Peyer's patch (tissue), 4 donors: ENCODE measurements at places on chromosomes 5 and 9. TPM values are rescaled to one million over a fixed set of nuclear protein-coding genes. Genes with fewer than 3 reads are reported as not detected.

- H3K27ac ChIP-seq = no peak overlapping the region
- H3K4me1 ChIP-seq = no peaks in the 10 kb centered on the region
- no peaks in the 10 kb centered on the region for H3K36me3 ChIP-seq
- H3K27me3 ChIP-seq = no peaks in the 10 kb centered on the region
Measured at GRCh38 chr9:97706246-97706645, 9.1 kb upstream of the XPA start.

The PCDHGA1 gene
- total RNA-seq = not detected

GRCh38 chr5:112958093-112959088 is 18.2 kb upstream of the DCP2 start:
- no peak overlapping the region for H3K27ac ChIP-seq
- no peak for DNase-seq
- no peak overlapping the region for H3K4me3 ChIP-seq
- H3K36me3 ChIP-seq = no peaks in the 10 kb centered on the region
- H3K27me3 ChIP-seq = no peaks in the 10 kb centered on the region

DNA sequence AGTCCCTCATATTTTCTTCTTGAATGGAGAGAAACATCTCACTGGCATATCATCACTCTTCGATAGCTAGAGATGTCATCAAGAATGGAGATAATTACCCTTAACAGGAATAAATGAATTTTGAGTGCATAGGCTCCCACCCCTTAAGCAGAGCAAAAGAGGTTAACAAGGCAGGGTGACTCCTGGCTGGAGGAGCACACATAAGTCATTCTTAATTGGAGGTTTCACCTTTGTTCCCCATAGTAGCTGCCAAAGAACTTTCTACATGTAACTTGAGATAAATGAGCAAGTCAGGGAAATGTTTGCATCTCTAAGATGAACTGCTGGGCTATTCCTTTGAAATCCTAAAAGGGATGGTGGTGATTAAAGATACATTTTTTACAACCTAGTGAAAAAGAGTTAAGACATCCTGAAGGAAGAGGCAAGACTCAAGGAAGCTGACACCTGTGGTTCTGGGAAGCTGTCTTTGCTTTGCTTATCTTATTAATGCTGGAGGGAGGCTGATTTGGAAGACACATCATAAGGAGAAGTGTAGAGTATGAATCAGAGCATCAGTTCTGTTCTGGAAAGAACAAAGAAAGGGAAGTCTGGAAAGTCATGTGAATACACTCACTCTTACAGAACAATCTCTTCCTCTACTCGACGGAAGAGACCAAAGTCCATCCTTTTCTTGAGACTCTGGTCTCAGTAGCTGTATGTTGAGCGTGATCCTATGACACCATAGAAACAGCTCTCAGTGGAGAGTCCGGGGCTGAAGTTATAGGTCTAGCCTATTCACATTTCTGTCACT is 326.3 kb downstream of the OSTF1 start:
- H3K4me3 ChIP-seq = no peak overlapping the region
- no peaks in the 10 kb centered on the region for H3K4me1 ChIP-seq
- H3K27me3 ChIP-seq = no peaks in the 10 kb centered on the region
- no peak for DNase-seq

DNA sequence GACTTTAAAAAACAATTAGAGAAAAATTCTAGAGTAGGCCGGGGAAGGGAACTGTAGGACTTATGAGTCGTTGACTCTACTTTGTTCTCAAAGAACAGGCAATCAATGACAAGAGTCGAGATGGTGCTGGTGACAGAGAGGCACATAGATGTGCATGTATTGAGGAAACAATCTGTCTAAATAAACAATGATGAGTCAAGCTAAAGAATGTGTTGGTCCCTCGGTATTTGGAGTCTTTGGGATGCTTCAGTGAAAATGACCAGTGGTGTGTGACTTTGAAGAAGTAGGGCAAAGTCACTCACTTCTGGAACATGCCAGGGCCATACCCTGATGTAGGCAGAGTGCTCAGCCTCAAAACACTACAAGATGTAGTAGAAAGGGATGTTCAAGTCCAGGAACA is 288.1 kb upstream of the PANK3 start:
- H3K4me1 ChIP-seq = no peaks in the 10 kb centered on the region
- H3K27me3 ChIP-seq = no peaks in the 10 kb centered on the region
- no peak for DNase-seq
- no peak overlapping the region for H3K27ac ChIP-seq
- no peak overlapping the region for H3K4me3 ChIP-seq

- H3K4me1 ChIP-seq = no peaks in the 10 kb centered on the region
- DNase-seq = peak; percentile 80
- H3K27me3 ChIP-seq = no peaks in the 10 kb centered on the region
- H3K36me3 ChIP-seq = no peaks in the 10 kb centered on the region
Measured at GRCh38 chr5:7745882-7746610, 104.9 kb downstream of the CFAP90 start.

The GAPT gene
- total RNA-seq = not detected

The ACTBL2 gene
- not detected for total RNA-seq

The NMUR2 gene
- total RNA-seq = not detected

GRCh38 chr9:34600908-34601307 is 11.0 kb downstream of the RPP25L start:
- no peak overlapping the region for H3K27ac ChIP-seq
- H3K27me3 ChIP-seq = no peaks in the 10 kb centered on the region
- H3K36me3 ChIP-seq = no peaks in the 10 kb centered on the region
- H3K4me3 ChIP-seq = no peak overlapping the region
- DNase-seq = no peak
- no peaks in the 10 kb centered on the region for H3K4me1 ChIP-seq

DNA sequence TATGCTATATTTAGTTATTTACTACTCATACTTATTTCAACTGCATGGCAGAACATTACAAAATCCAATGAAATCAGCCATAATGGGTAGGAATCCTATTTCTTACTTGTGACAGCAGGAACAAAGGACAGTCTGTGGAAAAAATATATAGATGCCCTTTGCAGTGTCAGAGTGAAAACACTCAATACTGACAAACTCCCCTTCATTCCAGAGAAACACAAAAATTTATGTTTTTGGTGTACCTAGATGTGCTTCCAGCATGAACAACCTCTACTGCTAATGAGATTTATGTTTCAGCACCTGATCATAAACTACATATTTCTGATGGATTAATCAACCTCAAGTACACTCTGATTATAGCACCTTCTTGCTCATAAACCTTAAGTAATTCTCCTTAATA is 132.4 kb downstream of the CDH10 start:
- H3K36me3 ChIP-seq = no peaks in the 10 kb centered on the region
- no peak overlapping the region for H3K27ac ChIP-seq
- no peaks in the 10 kb centered on the region for H3K27me3 ChIP-seq
- no peak overlapping the region for H3K4me3 ChIP-seq
- DNase-seq = no peak

The C7 gene
- total RNA-seq = 287 TPM

DNA sequence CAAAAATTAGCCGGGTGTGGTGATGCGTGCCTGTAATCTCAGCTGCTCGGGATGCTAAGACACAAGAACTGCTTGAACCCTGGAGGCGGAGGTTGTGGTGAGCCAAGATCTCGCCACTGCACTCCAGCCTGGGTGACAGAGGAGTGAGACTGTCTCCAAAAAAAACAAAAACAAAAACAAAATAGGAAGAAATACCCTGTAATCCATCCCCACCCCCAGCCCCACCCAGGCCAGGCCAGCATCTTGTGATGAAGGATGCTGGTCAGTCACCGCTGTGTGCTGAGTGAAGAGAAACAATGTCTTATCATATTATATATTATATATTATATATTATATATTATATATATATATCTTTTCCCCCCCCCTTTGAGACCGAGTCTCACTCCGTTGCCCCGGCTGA is 15.4 kb upstream of the CCIN start:
- peaks cover 34% of the 10 kb centered on the region for H3K4me1 ChIP-seq
- H3K27ac ChIP-seq = no peak overlapping the region

- DNase-seq = no peak
- no peaks in the 10 kb centered on the region for H3K27me3 ChIP-seq
- H3K27ac ChIP-seq = no peak overlapping the region
- H3K4me3 ChIP-seq = no peak overlapping the region
- H3K4me1 ChIP-seq = no peaks in the 10 kb centered on the region
Measured at GRCh38 chr5:98468188-98468869, 305.1 kb upstream of the RGMB start.

- peaks cover 52% of the 10 kb centered on the region for H3K27me3 ChIP-seq
- H3K27ac ChIP-seq = no peak overlapping the region
- peak; percentile 33 for DNase-seq
- H3K4me3 ChIP-seq = no peak overlapping the region
Measured at GRCh38 chr5:3597167-3598007, 1.8 kb downstream of the IRX1 start.

The GABRA6 gene
- not detected for total RNA-seq

DNA sequence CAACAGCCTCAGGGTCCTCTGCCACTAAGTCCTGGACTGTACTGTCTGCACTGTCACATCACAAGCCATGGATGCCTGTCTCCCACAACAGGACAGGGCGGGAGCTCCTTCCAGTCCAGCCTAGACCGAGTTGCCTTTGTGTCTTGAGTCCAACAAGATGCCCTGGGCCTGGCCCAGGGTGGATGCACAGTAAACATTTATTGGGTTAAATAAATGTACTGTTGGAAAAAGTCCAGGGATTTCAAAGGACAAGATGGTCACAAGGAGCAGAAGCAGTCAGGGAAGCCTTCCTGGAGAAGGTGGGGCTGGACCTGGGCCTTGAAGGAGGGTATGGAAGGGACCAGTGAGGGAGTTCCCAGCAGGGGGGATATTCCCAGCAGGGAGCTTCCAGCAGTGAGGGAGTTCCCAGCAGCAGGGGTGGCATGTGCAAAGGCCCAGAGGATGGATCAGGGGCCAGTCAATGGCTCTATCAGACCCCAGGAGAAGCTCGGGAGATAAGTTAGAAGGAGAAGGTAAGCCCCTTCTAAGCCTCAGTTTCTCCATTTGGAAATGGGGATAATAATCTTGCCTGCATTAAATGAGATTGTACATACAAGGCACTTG is 72.7 kb upstream of the NEURL1B start:
- DNase-seq = peak; percentile 64
- H3K4me3 ChIP-seq = no peak overlapping the region
- peak overlapping the region; percentile 49 for H3K27ac ChIP-seq
- no peaks in the 10 kb centered on the region for H3K36me3 ChIP-seq
- no peaks in the 10 kb centered on the region for H3K27me3 ChIP-seq
- H3K4me1 ChIP-seq = no peaks in the 10 kb centered on the region

- DNase-seq = no peak
- H3K27me3 ChIP-seq = no peaks in the 10 kb centered on the region
- H3K27ac ChIP-seq = no peak overlapping the region
- no peaks in the 10 kb centered on the region for H3K4me1 ChIP-seq
Measured at GRCh38 chr9:34496149-34496712, 26.6 kb downstream of the ENHO start.

GRCh38 chr5:176908675-176909368 is 9.7 kb upstream of the HK3 start:
- H3K4me3 ChIP-seq = no peak overlapping the region
- H3K36me3 ChIP-seq = peaks cover 61% of the 10 kb centered on the region
- no peaks in the 10 kb centered on the region for H3K4me1 ChIP-seq
- no peaks in the 10 kb centered on the region for H3K27me3 ChIP-seq

DNA sequence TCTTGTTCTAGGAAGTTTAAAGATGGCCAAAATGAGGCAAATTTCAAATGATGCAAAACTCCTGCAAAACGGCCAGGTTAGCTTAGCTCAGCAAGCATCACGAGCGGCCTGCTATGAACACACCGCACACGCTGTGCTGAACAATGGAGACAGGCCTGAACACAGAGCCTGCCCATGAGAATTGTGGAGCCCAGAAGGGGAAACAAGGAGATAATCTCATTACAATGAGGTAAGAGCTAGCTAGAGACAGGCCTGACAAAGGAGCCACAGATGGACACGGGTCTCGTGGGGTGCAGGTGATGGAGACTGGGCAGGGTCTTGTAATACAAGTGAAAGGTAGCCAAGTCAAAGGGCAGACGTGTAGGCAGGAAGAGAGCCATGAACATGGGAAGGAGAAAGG is 50.2 kb downstream of the PSMB7 start:
- H3K27me3 ChIP-seq = no peaks in the 10 kb centered on the region
- no peaks in the 10 kb centered on the region for H3K36me3 ChIP-seq
- H3K27ac ChIP-seq = no peak overlapping the region
- H3K4me1 ChIP-seq = no peaks in the 10 kb centered on the region
- no peak for DNase-seq

- H3K36me3 ChIP-seq = no peaks in the 10 kb centered on the region
- H3K4me1 ChIP-seq = peaks cover 66% of the 10 kb centered on the region
- peak overlapping the region; percentile 46 for H3K4me3 ChIP-seq
- peak; percentile 86 for DNase-seq
Measured at GRCh38 chr5:124651663-124652513, 94.6 kb downstream of the ZNF608 start.

GRCh38 chr9:134890155-134890495 is 9.5 kb downstream of the FCN2 start:
- H3K36me3 ChIP-seq = no peaks in the 10 kb centered on the region
- DNase-seq = no peak
- H3K27ac ChIP-seq = no peak overlapping the region
- no peaks in the 10 kb centered on the region for H3K27me3 ChIP-seq
- no peaks in the 10 kb centered on the region for H3K4me1 ChIP-seq
- no peak overlapping the region for H3K4me3 ChIP-seq

The TXNDC15 gene
- total RNA-seq = 34.3 TPM

The ZBED3 gene
- total RNA-seq = 4.5 TPM

DNA sequence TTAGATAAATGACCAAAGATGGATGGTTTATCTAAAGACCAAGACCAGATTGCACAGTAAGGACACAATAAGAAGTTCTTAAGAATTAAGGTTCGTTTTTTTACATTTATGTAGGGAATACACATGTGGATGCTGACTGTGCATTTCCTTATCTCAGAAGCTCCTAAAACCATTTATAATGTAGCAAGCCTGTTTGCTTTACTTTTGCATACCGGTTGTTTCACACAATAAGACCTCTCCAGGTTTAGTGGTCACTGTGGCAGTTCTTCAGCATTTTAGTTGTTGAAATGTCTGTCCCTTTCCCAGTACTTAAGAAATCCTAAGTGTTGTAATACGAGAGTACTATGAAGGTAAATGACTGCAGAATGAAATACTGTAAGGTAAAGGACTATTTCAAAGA is 43.6 kb downstream of the BASP1 start:
- no peaks in the 10 kb centered on the region for H3K27me3 ChIP-seq
- H3K4me1 ChIP-seq = no peaks in the 10 kb centered on the region
- H3K4me3 ChIP-seq = no peak overlapping the region
- DNase-seq = no peak
- no peak overlapping the region for H3K27ac ChIP-seq

DNA sequence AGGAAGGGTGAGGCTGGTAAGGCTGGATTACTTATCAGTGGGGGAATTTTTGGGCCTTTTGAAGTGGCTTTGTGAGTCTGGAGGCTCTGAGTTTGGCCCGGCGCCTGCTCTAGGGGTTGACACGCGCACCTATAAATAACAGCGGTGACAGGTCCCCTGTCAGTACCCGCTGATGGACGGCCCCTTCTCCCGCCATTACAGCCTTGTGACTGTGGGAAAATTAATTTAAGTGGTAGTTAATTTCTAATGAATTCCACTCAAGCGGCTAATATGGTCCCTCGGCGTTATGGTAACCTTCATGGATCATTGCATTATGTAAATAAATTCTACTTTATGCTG is 16.5 kb downstream of the MRPL36 start:
- no peaks in the 10 kb centered on the region for H3K36me3 ChIP-seq
- no peak overlapping the region for H3K4me3 ChIP-seq
- H3K27me3 ChIP-seq = no peaks in the 10 kb centered on the region
- no peak overlapping the region for H3K27ac ChIP-seq
